ENCODE measurements at places on chromosomes 11 and 22. TPM values are rescaled to one million over a fixed set of nuclear protein-coding genes. Genes with fewer than 3 reads are reported as not detected.

The PGA4 gene
- not detected for total RNA-seq

The PATE4 gene
- total RNA-seq: not detected

The TRIM66 gene
- 3.2 TPM for total RNA-seq

The IFITM10 gene
- total RNA-seq: not detected

The TMEM25 gene
- 14.9 TPM for total RNA-seq

The SLC22A12 gene
- not detected for total RNA-seq

The NR1H3 gene
- 41.8 TPM for total RNA-seq

The SCUBE1 gene
- total RNA-seq: not detected

The TUB gene
- total RNA-seq: 4.6 TPM

The LARGE2 gene
- total RNA-seq: not detected

The TSGA10IP gene
- total RNA-seq: not detected

The LAYN gene
- 55.8 TPM for total RNA-seq

The ANGPTL5 gene
- not detected for total RNA-seq

The RASL10A gene
- total RNA-seq: not detected

The FXYD2 gene
- total RNA-seq: not detected

The FAM83F gene
- total RNA-seq: not detected

The OR52A1 gene
- not detected for total RNA-seq

The APOA1 gene
- total RNA-seq: not detected

The BEST1 gene
- 2.3 TPM for total RNA-seq

The NPAS4 gene
- total RNA-seq: not detected

The MUC5B gene
- not detected for total RNA-seq

The PTS gene
- total RNA-seq: 44.4 TPM

The IGLL1 gene
- total RNA-seq: not detected

The NAALADL1 gene
- total RNA-seq: 71.2 TPM

The SAA2 gene
- not detected for total RNA-seq

The MCHR1 gene
- total RNA-seq: not detected
